ENCODE measurements at places on chromosomes 5 and 9.

- no peak for DNase-seq
These were observed 99.9 kb downstream of the SSBP2 start for GRCh38 chr5:81650987-81651386.

DNA sequence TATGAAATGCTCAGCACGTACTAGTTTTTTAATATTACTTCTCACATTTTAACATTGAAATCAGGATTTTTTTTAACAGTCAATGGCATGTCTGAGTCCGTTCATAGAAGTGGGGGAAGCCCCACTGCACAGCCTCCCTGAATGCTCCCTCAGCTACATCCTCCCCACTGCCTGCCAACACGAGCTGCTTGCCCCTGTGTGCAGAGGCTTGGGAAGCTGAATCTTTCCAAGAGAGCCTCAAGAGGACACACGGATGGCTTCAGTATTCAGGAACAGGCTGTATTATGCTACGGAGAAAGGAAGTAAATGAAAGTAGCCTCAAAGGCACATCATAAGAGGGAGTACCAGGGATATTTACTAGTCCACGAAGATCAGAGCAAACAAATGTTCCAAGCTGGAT lies 248.7 kb downstream of the SPOCK1 start:
- DNase-seq, result no peak

- no peak for DNase-seq
These were observed 32.9 kb downstream of the PRRX2 start for GRCh38 chr9:129698254-129698757.

DNA sequence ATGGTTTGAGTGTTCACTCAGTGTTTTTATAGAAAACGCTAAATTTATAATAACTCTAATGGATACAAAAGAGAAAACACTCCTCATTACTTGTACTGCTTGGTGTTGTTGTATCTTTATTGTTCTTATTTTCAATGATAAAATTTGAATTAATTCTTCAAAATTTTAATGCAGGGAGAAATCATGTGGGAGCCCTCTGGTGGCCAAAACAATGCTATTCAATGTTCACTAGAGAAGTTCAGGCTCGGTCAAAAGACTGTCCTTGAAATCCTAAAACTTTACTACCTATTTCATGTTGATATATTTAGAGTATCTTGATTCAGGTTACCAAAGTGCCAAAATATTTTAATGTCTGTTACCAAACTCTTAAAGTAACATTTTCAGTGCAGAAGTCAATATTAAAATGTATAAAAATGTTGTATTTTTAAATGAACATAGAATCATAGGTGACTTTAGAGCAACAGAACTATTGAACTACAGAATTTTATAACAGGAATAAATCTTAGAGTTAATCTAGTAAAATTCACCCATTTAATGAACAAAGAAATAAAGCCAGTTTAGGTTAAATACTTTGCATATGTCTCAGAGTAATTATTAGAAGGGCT lies 1259.8 kb downstream of the PTPRD start:
- DNase-seq, result no peak

GRCh38 chr9:105539452-105539851 lies 18.5 kb upstream of the FKTN start:
- DNase-seq, result no peak

DNA sequence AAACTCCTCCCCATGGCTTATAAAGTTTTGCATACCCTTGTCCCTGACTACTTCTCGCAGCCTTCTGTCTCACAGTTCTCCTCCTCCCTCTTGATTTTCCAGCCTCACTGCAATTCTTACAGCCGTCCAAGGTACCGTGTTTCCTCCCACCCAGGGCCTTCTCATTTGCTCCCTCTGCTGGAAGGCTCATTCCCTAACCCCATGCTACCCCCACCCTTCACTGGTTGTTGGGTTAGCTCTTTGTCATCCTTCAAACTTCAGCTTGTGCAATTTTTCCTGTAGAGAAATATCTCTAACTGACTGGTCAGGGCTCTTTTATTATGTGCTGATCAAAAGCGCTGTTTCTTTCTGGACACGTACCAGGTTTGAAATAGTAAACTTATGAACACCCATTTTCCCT lies 329.2 kb downstream of the EBF1 start:
- DNase-seq, result no peak

GRCh38 chr5:54702470-54702869 lies 184.9 kb downstream of the SNX18 start:
- no peak for DNase-seq

DNA sequence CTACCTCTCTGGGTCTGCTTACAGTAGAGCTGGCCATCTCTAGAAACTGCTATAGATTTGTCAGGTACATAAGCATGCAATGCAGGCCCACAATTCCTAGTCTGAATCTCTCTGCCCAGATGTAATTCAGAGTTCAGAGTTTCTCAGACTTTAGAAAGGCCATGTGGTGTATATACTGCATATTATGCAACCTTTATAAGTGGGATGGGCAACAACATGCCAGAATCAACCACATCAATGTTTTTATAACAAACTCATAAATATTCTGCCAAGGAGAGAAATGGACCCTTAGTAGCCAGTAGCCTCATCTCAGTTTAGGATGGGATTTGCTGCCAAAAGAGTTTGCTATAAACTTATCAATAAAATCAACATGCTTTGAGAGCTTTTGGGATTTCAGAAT lies 78.8 kb downstream of the SLC1A1 start:
- no peak for DNase-seq

DNA sequence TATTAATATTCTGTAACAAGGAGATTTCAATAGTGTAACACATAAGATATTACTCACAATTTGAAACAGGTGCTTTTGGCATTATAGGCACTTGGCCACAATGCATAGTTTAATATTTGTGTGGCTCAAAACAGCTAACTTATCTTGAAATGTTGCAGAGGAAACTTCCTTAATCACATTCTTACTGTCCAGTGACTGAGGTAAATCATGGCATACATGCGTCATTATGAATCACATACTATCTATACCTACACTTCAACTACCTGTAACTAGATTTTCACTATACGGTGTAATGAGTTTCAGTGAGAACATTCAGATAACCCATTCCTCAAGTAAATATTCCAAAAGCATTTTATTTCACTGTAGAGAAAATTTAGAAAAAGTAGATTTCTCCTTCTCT lies 218.8 kb downstream of the PDE4D start:
- no peak for DNase-seq

GRCh38 chr5:110361471-110361870 lies 365.0 kb downstream of the TMEM232 start:
- no peak for DNase-seq

DNA sequence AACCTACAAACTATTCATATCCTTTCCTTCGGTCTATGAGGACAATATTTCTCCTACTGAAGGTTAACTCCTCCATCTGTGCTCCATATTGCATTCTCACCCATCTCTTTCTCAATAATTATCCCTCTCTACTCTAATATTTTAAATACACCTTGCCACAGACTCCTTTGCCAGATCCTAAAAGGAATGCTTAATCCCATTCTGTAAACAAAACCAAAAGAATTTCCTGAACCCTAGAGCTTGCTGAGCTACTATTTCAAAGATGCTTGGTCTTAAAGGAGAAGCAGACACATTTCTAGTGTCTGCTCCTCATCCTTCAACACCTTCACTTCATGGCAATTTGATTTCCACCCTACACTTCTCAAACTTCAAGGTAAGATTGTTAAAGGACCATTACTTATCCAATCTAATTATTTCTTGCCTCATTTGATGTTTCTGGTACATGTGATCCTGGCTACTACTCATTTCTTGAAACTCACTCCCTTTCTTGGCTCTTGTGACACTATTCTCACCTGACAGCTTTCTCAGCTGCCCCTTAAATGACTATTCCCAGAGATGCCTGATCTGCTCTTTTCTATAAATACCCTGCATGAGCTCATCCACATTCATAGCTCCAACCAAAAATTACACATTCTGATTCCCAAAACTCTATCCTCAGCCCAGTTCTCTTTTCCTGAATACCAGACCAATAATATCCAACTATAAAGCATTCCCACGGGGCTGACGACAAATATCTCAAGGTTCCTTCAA lies 20.2 kb downstream of the HOMER1 start:
- DNase-seq, result no peak

DNA sequence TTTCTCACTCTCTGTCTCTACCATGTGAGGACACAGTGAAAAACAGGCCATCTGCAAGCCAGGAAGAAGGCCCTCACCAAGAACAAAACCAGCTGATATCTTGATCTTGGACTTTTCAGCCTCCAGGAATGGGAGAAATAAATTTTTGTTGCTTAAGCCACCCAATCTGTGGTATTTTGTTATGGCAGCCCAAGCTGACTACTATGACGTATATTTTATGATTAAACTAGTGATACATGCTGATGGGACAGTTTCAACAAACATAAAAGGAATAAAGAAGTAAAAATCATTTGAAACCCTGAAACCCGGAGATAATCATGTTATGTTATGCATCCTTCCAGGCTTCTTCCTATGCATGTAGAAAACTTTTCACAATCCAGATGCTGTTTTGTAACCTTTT lies 71.5 kb upstream of the ERBIN start:
- DNase-seq, result no peak

GRCh38 chr5:141783005-141783946 lies 94.9 kb downstream of the PCDH1 start:
- no peak for DNase-seq

DNA sequence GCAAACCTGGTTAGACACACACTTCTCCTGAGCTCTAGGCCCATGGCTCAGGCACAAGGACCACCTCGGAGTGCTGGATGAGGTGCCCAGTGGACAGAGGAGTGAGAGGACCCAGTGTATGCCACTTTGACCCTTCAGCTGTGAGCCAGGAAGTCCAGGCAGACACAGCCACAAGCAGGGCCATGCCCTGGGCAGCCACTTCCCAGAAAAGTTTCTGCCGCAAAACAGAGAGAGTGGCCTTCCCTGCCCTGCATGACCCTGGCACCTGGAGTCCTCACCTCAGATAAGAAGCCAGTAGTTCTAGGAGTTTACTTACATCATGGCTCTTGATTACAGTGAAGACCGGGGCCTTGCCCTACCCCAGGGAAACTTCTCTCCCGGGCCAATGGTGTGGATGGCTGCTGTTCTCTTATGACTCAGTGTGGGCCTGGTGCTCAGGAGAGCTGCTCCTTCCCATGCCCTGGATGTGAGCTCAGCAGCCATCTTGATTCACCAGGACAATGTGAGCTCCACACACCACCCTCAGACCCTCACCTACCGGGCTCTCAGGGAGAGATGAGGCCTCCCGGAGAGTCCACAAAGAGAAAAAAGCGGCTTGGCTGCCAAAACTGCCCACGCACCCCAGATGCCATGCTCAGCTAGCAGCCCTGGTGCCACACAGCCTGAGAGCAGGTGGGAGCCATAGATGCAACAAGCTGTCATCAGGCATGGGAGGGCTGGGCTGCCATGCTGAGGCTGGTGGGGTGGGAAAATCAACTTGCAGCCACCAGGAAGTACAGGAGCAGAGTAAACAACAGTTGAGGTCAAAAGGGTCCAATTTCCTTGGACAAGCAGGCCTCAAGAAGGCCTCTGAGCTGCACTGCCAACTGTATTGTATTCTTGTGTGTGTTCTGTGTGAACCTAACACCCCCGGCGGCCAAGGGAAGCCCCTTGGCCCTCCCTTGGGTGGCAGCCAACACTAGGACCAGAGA lies 11.7 kb upstream of the IRF1 start:
- no peak for DNase-seq

GRCh38 chr9:87401681-87402080 lies 96.0 kb upstream of the DAPK1 start:
- no peak for DNase-seq

- no peak for DNase-seq
These were observed 54.2 kb upstream of the ANGPTL2 start for GRCh38 chr9:127176631-127177030.

DNA sequence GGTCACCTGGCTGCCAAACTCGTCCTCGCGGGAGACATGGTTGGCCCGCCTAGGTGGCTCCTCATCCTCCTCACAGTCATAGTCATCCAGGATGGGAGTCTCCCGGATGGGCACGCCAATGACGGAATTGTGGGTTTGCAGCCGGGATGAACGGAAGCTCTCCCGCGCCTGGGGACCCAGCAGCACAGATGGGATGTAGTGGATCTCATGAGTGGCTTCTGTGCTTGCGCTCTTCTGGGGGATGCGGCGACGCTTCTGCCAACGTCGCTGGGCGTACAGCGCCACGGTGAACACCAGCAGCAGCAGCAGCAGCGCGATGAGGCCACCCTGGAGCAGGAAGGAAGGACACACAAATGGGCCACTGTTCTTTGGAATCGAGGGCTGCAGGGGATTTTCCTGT lies 200.4 kb downstream of the ASTN2 start:
- no peak for DNase-seq

DNA sequence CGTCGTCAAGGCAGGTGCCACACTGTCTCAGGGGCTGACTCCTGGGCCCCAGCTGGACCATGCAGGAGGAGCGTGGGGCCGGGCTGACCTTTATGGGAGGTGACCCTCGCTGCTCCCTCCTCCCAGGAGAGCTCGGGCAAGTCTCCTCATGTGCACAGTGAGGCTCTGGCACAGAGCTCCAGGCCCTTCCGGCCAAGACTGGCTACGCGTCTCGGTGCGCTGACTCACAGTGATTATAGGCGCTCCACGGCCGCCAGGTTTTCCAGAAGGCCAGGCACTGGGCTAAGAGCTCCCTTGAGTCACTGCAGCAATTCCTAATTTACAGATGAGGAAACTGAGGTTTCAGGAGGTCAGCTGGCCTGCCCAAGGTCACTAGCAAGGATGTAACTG lies 47.4 kb downstream of the VAV2 start:
- DNase-seq, result no peak

DNA sequence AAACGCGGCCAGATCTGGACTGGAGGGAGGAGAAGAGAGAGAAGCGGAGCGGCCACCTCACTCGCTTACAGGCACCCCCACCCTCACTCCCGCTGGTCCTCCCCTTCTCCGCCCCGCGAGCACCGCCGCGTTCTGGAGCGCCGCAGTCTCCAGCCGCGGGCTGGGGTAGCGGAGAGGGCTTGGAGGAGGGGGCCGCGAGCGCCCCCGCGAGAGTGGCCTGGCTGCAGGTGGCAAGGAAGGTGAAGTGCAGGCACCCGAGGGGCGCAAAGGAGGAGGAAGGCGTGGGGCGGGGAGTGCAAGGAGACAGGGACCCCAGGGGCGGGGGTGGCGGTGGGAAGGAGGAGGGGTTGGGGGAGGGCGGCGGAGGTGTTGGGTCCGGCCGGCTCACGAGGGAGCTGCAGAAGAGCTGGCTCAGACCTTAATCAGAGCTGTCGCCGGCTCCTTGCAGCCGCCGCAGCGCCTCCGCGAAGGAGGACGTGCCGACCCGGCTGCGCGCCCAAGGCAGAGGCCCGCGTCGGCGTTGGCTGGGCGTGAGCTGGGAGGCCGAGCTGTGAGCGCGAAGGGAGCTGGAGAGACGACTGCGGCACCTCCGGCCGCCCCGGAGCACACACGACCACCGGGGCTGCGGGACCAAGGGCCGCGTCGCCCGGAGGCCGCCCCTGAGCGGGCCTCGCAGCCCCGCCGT lies at the start of gene DMRT3:
DMRT3 (plus strand) TSS at position 398 of the 685 bp plus-strand sequence. CDS start 347 bp downstream, outside the sequence.
- DNase-seq, result no peak

Data from NCI-H2107 (cell line).